ENCODE measurements at places on chromosomes 13 and 19. TPM values are rescaled to one million over a fixed set of nuclear protein-coding genes. Genes with fewer than 3 reads are reported as not detected.

Gene PSG11
- not detected for total RNA-seq

Gene KLK5
- total RNA-seq: 93.9 TPM

DNA sequence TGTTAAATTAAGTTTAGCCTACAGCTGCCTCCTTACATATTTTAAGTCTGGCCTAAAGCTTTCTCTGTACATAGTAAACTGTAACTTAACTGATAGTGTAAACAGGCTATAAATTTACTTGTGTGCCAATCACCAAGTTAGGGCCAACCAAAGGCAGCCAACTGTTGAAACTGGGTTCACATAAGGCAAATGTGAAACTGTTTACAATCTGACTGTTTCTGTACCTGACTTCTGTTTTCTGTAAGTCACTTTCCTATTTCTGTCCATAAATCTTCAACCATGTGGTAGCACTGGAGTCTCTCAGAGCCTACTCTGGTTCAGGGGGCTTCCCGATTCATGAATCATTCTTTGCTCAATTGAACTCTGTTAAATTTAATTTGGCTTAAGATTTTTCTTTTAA, 103.1 kb downstream of the RAP2A start:
- ATAC-seq: no peak

DNA sequence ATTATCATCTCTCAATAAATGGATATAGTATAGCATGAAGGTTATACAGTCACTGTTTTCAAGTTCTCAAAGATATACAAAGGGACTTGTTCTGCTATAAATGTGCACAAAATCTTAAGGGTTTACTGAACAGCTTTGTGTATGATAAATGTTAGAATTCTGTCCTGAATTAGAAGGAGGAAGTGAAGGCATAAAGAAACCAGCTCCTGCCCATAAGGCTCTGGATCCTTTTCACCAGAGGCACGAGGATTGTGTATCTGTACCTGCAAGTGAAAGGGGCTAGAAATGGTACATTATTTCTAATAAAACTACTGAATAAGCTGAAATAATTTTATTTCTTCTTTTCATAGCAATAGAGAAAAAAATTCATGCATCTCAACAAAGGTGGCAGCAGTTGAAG, 32.4 kb downstream of the PHF11 start:
- no peak for ATAC-seq

DNA sequence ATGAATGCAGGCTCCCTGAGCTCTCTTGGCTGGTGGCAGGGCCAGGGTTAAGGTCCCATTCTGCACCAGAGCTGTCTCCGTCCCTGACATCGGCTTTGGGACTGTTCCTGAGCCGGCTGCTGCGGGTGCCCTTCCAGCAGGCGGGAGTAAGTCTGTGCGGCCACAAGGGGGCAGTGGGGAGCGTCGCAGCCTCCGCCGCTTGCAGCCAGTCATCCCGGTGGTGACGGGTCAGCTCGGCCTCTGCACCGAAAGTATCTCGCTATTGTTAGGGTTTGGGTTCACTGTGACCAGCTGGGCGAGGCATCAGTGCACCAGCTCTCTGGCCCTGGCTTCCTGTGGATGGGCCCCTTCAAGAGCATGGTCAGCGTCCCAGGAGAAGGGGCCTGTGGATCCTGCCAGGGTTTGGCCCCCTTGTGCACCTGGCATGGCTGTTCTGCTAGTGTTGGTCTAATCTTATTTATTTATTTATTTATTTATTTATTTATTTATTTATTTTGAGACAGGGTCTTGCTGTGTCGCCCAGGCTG, 15.1 kb downstream of the NDUFB7 start:
- peak; percentile 55 for ATAC-seq

GRCh38 chr13:105202354-105202753, 1333.1 kb downstream of the EFNB2 start:
- no peak for ATAC-seq

- peak; percentile 3 for ATAC-seq
These were observed 712 bp upstream of the RINL start for GRCh38 chr19:38878575-38879399.

- no peak for ATAC-seq
These were observed 62.3 kb upstream of the UQCRFS1 start for GRCh38 chr19:29275266-29275665.

DNA sequence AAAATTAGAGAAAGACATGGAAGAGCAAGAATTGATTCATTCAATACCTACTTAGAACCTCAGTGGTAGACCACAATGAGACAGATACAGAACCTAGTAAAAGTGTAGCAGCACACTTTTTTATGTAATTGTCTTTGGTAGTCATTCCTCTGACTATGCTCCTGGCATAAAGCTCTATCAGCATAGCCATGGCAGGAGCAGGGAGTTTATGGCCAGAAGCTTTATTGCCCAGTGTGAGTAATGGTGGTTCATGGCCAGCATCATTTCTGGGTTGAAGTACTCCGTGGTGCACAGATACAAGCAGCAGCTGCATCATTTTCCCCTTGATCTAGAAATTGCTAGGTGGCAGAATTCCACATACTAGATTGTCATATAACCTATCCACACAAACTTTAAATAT, 352.6 kb downstream of the TBC1D4 start:
- no peak for ATAC-seq

DNA sequence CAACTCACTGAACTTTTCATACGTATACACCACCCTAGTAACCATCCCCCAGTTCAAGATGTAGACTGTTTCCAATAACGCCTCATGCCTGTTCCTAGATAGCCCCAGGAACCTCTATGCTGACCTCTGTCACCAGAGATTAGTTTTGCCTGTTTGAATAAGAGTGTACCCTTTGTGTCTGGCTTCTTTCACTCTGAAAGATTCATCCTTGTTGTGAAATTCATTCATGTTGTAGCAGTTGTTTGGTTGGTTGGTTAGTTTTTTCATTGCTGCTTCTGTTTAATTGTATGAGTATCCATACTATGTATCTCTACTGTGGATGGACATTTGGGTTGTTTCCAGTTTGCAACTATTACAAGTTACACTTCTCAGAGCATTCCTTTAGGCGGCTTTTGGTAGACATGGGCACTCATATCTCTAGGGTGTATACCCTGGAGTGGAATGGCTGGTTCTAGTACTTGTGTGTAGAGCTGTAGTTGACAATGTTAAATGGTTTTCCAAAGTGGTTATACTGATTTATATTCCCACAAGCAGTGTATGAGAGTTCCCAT, 1.6 kb downstream of the RNASEH2B start:
- no peak for ATAC-seq

All from esophagus mucosa (tissue), 1 donor.